SJCRH30 (cell line): ENCODE measurements at places on chromosomes 2 and 18.

DNA sequence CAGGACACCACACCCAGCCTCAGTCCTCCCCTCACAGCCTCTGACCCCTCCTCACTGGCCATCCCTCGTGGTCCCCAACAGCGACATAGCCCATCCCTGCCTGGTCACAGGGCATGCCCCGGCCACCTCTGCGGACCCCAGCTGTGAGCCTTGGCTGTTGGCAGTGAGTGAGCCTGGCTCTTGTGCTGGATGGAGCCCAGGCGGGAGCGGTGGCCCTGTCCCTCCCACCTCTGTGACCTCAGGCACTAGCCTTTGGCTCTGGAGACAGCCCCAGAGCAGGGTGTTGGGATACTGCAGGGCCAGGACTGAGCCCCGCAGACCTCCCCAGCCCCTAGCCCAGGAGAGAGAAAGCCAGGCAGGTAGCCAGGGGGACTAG is 7.9 kb downstream of the DES start:
- H3K27ac ChIP-seq, result no peak overlapping the region
- H3K36me3 ChIP-seq, result peaks cover 25% of the 10 kb centered on the region
- no peak overlapping the region for H3K4me3 ChIP-seq

- H3K27me3 ChIP-seq, result no peaks in the 10 kb centered on the region
- H3K36me3 ChIP-seq, result no peaks in the 10 kb centered on the region
- DNase-seq, result no peak
- H3K4me3 ChIP-seq, result no peak overlapping the region
- H3K27ac ChIP-seq, result no peak overlapping the region
Observed at GRCh38 chr2:136664713-136665405, 100.5 kb upstream of the THSD7B start.

- no peaks in the 10 kb centered on the region for H3K36me3 ChIP-seq
- DNase-seq, result no peak
- H3K27me3 ChIP-seq, result no peaks in the 10 kb centered on the region
- no peak overlapping the region for H3K27ac ChIP-seq
- H3K4me3 ChIP-seq, result no peak overlapping the region
Observed at GRCh38 chr2:148965623-148966437, 72.7 kb upstream of the LYPD6B start.

- peaks cover 2% of the 10 kb centered on the region; the same call in 1 of the 2 replicates for H3K36me3 ChIP-seq
- no peaks in the 10 kb centered on the region for H3K4me1 ChIP-seq
- H3K27me3 ChIP-seq, result no peaks in the 10 kb centered on the region
- H3K27ac ChIP-seq, result no peak overlapping the region
Observed at GRCh38 chr2:10316336-10316735, 13.6 kb downstream of the HPCAL1 start.

DNA sequence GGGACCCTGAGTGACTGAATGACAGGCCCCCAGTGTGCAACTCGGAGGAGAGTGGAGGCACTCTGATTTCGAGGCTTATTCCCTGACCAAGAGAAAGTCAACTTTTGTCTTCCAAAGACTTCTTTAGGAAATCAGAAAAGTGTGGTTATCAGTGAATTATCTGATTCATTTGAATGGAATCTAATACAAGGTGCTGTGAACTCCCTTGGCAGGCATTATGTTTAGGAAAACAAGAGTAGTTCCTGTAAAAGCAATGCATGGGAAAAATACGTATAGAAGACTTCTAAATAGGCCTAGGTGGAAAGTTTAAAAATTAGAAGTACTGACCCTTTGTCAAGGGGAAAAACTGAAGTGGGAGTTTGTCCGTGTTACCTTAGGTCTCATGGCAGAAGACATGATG is 269.4 kb downstream of the GBX2 start:
- DNase-seq, result no peak
- H3K4me3 ChIP-seq, result no peak overlapping the region
- 0 out of 2 replicates have a peak, but pooled peaks cover under 1% of the 10 kb centered on the region for H3K36me3 ChIP-seq
- no peaks in the 10 kb centered on the region for H3K27me3 ChIP-seq
- no peaks in the 10 kb centered on the region for H3K4me1 ChIP-seq

DNA sequence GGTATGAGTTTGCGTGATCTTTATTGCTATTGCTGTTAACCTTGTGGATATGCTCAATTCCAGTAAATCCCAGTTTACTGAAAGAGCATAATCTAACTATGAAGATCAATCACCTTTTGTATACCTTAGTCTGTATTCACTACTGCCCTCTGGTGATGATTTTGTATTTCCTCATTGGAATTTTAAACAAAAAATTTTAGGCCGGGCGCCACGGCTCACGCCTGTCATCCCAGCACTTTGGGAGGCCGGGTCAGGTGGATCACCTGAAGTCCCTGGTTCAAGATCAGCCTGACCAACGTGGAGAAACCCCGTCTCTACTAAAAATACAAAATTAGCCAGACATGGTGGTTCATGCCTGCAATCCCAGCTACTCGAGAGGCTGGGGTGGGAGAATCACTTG is 5.1 kb downstream of the COMMD1 start:
- no peaks in the 10 kb centered on the region for H3K36me3 ChIP-seq
- DNase-seq, result no peak
- H3K4me3 ChIP-seq, result no peak overlapping the region
- H3K27me3 ChIP-seq, result no peaks in the 10 kb centered on the region

DNA sequence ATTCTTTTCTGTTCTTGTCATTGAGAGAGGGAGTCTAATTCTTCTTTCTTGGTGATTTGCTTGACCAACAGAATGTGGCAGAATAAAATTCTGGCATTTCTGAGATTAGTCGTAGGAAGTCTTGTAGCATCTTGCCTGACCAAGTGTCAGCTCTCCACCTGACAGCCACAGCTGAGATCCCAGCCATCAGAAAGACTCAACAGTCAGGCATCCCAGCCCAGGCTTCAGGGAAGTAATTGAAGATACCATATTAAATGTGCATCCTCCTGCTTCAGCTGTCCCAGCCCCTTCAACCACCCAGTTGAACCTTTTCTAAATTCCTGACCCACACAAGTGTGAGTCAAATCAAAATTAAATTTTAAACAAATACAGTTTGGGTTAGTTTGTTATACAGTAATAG is 208.3 kb downstream of the PIK3C3 start:
- H3K27ac ChIP-seq, result peak overlapping the region; percentile 41
- no peaks in the 10 kb centered on the region for H3K27me3 ChIP-seq
- H3K36me3 ChIP-seq, result no peaks in the 10 kb centered on the region
- H3K4me1 ChIP-seq, result 0 out of 2 replicates have a peak, but pooled peaks cover 8% of the 10 kb centered on the region
- H3K4me3 ChIP-seq, result no peak overlapping the region

- DNase-seq, result no peak
- H3K36me3 ChIP-seq, result no peaks in the 10 kb centered on the region
- no peak overlapping the region for H3K4me3 ChIP-seq
Observed at GRCh38 chr18:64851726-64852125, 702.8 kb upstream of the LINC00305 start.

GRCh38 chr2:28360718-28361293 is 31.9 kb upstream of the FOSL2 start:
- no peak overlapping the region for H3K27ac ChIP-seq
- H3K4me1 ChIP-seq, result peaks cover 85% of the 10 kb centered on the region
- no peaks in the 10 kb centered on the region for H3K36me3 ChIP-seq
- H3K27me3 ChIP-seq, result no peaks in the 10 kb centered on the region
- peak; percentile 57 for DNase-seq
- no peak overlapping the region for H3K4me3 ChIP-seq

DNA sequence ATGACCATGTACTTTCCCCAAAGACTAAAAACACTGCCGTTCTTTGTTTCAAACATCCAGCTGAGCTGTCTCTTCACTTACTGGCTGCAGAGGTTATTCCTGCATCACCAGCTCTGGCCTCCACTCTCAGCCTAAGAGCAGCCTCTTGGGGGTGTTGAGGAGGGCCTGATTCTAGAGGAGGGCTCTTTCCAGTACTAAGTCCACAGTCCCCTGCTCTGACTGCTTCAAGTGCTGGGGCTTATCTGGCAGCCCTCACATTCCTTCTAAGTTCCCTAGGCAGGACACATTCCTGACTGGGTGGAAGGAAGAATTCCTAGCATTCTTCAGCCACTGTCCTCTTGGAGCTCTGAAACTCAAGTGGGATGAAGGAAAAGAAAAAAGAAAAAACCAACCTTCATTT is 32.9 kb upstream of the EHBP1 start:
- no peak overlapping the region for H3K4me3 ChIP-seq
- H3K27ac ChIP-seq, result peak overlapping the region; percentile 20; the same call in 1 of the 2 replicates
- H3K27me3 ChIP-seq, result no peaks in the 10 kb centered on the region
- no peaks in the 10 kb centered on the region for H3K36me3 ChIP-seq

DNA sequence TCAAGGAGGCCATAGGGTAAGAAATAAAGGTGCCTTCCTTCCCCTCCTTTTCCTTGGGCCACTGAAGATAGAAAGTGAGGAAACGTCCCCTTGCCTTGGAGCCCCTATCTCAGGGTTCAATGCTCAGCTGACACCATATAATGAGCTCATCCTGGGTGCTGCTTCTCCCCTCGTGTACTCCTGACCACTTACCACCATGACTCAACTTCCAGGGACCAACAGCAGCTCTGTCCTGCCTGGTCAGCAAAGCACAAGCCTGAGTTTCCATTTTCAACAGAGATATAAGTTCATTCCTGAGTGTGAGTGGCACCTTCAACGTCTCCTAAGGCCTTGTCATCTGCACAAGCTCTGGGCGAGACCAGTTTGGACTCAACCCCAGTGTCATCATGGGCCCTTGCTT is 151.2 kb downstream of the CAPN13 start:
- DNase-seq, result no peak
- peak overlapping the region; percentile 66 for H3K27ac ChIP-seq
- no peaks in the 10 kb centered on the region for H3K27me3 ChIP-seq
- H3K4me1 ChIP-seq, result peaks cover 18% of the 10 kb centered on the region
- no peak overlapping the region for H3K4me3 ChIP-seq
- H3K36me3 ChIP-seq, result no peaks in the 10 kb centered on the region

DNA sequence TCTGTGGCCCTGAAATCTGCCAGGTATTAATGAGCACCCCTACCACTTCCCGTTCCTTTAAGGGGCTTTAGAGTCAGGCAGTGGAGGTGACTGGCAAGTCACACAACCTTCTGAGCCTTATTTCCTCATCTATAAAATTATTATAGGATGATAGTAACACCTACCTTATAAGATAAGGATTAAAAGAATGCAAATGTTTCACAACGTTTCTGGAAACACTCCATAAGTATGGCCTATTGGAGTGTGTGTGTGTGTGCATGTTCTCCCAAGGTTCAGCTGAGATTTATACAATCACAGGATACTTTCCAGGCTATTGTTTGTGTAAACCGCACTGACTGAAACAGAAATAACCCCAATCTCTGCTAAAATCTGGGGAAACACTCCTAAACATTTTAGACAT is 176.0 kb downstream of the PDE11A start:
- no peak overlapping the region for H3K4me3 ChIP-seq
- H3K36me3 ChIP-seq, result no peaks in the 10 kb centered on the region
- no peak for DNase-seq
- no peaks in the 10 kb centered on the region for H3K27me3 ChIP-seq

DNA sequence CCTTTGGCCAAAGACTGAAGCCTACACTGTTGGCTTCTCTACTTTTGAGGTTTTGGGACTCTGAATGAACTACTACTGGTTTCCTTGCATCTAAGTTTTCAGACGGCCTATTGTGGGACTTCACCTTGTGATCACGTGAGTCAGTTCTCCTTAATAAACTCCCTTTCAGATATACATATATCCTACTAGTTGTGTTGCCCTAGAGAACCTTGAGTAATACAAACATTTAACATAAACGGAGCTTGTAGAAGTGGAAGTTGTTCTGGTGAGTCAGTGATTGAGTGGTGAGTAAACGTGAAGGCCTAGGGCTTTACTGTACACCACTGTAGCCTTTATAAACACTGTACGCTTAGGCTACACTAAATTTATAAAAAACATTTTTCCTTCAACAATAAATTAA is 107.2 kb upstream of the CDH2 start:
- H3K4me3 ChIP-seq, result no peak overlapping the region
- no peaks in the 10 kb centered on the region for H3K4me1 ChIP-seq
- no peaks in the 10 kb centered on the region for H3K36me3 ChIP-seq
- no peak for DNase-seq

DNA sequence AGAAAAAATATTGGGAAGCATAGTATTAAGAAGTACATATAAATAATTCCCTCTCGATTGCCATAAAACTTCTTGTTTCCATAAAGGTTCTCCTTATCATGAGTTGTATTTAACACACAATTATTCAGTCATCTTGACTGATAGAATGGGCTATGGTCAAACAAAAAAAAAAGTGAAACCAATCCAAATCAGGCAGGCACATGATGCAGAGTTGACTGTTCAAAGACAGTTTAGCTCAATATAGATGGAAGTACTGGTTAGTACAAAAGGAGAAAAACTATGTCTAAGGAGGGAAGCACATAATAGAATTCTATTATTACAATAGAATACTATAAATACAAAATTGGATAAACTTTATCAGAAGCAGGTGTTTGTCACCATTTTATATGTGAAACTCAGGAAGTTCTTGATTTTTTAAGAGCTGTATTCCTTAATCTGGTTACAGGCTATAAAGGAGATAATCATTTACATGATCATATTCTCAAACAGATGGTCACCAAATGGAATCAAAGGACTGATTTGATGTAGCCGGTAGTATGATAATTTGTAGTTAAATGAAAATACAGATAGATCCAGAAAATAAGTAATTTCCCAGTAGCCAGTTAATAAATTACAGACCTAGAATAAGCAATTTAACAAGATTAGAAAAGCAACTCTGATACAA is 18.2 kb upstream of the CALCRL start:
- DNase-seq, result no peak
- no peak overlapping the region for H3K27ac ChIP-seq
- no peak overlapping the region for H3K4me3 ChIP-seq
- H3K27me3 ChIP-seq, result no peaks in the 10 kb centered on the region
- H3K36me3 ChIP-seq, result peaks cover 15% of the 10 kb centered on the region

DNA sequence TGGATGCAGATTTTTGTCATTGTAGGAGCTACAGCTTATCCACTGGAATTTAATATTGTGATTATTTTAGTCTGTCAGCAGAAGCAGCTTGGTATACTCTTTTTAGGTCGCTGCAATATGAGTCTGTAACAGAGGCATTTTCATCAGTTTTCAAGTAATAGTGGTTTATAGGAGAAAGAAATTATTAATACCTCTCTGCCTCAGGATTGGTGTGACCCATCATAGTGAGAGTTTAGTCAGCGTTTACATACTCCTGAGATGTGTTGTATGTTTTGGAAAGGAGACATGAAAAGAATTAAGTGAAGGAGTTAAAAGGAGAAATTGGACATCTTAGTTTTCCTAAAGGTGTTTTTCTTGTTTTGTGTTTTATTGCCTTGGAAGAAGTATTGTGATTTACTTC is 189.8 kb downstream of the GULP1 start:
- peaks cover 4% of the 10 kb centered on the region for H3K4me1 ChIP-seq
- no peak for DNase-seq
- H3K27ac ChIP-seq, result no peak overlapping the region
- H3K27me3 ChIP-seq, result no peaks in the 10 kb centered on the region
- 0 out of 2 replicates have a peak, but pooled peaks cover 2% of the 10 kb centered on the region for H3K36me3 ChIP-seq
